ENCODE measurements at places on chromosomes 5 and 9.

DNA sequence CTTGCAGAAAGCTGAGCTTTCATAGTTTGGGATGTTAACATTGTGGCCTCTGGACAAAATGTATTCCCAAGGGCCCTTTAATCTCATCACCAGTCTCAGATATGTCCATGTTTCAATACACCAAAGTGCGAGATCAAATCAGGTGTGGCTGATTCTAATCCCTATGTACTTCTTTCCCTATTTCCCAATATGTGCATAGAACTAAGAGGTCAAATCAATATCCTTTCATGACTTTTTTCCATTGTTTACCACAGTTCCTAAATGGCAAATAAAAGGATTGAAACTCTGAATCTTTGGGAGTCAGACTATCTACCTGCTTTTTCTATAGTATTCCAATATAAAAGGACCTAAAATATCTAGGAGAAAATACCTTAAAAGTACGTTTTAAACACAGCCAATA is 105.0 kb downstream of the FBXO38 start:
- DNase-seq, result no peak

DNA sequence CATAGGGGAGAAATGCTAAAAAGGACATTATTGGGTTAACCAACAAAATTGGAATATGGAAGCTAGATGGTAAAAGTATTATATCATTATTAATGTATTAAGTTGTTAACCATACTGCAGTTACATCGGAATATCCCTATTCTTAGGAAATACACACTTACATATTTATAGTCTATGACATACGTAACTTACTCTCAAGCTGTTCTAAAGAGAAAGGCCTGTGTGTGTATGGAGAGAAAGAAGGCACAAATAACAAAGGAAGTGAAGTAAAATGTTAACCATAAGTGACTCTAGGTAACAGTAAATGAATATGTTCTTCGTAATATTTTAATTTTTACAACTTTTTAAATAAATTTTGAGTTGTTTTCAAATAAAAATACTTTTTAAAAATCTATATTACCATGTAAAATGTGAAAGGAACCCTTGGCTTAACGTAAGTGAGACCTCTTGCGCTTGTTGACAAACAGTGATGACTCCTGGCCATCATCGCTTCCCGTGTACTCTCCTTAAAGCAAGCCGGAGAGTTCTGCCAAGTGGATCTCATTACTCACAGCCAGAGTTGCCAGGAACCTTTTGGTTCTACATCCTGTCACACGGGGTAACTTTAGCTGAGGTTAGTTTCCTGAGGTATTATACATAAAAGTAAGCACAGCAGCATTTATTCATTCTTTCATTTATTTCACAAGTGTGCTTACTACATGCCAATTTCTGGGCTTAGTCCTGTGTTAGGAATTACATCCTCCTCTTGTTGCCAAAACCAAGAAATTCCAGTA is 165.4 kb downstream of the EPB41L4A start:
- no peak for DNase-seq

DNA sequence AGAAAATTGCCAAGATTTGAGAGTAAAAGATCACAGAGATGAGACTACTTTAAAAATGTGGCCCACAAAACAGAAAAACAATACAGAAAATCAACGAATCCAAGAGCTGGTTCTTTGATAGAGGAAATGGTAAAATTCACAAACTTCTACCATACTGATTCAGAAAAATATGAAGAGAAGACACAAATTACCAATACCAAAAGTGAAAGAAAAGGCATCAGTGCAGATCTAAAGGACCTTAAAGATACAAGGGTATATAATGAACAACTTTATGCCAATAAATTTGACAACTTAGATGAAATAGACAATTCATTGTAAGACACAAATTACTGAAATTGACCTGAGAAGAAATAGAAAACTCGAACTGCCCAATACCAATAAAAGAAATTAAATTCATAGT is 24.4 kb upstream of the SLC1A1 start:
- no peak for DNase-seq

- DNase-seq, result no peak
Measured at GRCh38 chr5:95631991-95632675, 12.2 kb downstream of the GPR150 start.

- DNase-seq, result peak; percentile 7
Measured at GRCh38 chr5:77015938-77016569, 14.2 kb upstream of the AGGF1 start.

GRCh38 chr9:34279411-34279810 is 49.7 kb downstream of the KIF24 start:
- no peak for DNase-seq

- DNase-seq, result no peak
Measured at GRCh38 chr5:89929834-89930233, 479.7 kb downstream of the CETN3 start.

DNA sequence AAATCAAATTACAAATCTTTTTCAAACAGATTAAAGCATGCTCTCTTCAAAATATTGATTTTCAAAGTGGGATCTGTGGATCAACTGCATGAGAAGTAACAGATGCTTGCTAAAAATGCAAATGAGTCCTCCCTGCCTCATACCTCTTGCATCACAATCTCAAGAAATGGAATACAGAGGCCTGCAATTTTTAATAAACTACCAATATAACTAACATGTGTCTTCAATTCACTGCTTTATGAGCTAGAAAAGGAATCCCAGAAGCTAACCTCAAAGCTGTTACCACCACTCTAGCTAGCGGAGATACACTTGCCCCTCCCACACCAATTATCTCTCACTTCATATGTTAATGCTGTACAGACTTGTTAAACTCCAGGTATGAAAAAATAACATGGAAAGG is 9.6 kb downstream of the OR13C5 start:
- DNase-seq, result no peak

GRCh38 chr9:13900449-13900848 is 413.5 kb downstream of the NFIB start:
- DNase-seq, result peak; percentile 6

DNA sequence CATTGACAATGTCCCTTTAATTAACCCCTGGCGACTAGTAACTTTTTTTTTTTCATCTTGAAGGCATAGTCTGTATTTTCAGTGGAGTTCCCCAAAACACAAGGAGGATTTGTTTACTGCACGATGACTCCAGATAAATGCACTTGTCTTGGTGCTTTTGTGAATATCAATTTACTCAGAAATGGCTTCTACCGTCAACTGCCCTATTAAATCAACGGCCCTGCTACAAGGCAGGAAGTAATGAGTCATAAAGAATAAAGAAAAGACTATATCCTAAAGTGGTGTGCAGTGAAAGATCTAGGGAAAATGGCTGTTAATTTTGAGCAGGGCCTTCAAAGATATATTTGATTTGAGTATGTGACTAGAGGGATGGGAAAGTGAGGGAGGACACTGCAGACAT is 388.3 kb upstream of the CHD1 start:
- DNase-seq, result no peak

- no peak for DNase-seq
Measured at GRCh38 chr5:82512025-82512424, 233.9 kb upstream of the RPS23 start.
